Stromal cell of bone marrow (primary cell): ENCODE measurements at places on chromosomes 7 and 10.

GRCh38 chr7:6576024-6576866 lies 1.0 kb upstream of the ZDHHC4 start:
- no peak for DNase-seq

DNA sequence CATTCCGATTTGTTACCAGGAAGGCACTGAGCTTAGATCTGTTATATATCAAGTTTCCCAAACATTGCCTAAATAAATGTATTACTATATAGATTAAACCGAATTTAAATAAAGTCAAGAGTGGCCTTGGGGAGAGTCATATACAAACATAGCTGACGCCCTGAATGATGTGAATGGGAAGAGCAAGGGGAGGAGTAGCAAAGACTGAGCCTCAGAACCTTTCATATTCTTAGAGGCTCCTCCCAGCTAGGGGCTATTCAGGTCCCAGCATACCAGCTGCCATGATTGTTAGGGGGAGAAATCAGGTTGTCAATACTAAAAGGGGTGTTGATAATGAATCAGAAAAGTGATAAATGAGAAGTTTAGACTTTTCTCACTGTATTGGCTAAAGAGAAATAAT lies 64.7 kb upstream of the ITGB1 start:
- no peak for DNase-seq

DNA sequence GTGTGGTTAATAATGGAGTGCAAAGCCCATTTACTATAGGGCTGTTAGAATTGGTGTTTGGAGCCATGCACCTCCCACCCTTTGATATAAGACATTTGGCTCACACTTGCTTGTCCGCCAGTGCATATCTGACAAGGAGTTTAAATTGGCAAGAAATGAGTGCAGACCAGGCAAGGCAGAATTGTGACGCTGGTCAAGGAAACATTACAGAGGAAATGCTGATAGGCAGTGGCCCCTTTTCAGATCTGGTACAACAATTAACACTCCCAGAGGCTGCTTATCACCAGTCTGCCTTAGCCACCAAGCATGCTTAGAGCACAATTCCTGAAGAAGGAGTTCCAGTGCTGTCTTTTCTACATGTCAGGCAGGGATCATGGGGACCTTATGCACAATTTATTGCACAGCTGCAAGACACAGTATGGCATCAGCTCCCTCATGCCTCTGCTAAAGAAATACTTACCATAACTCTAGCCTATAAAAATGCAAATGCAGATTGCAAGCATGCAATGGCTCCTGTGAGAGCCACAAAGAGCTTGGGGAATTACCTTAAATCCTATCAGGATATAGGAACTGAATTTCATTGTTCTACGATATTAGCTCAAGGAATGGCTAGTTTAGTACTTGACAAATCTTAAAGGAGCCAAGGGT lies 35.2 kb downstream of the OR13A1 start:
- no peak for DNase-seq

GRCh38 chr10:79430325-79430905 lies 15.0 kb downstream of the ZCCHC24 start:
- no peak for DNase-seq

GRCh38 chr7:26156451-26157420 lies 4.7 kb downstream of the NFE2L3 start:
- peak; percentile 50 for DNase-seq

DNA sequence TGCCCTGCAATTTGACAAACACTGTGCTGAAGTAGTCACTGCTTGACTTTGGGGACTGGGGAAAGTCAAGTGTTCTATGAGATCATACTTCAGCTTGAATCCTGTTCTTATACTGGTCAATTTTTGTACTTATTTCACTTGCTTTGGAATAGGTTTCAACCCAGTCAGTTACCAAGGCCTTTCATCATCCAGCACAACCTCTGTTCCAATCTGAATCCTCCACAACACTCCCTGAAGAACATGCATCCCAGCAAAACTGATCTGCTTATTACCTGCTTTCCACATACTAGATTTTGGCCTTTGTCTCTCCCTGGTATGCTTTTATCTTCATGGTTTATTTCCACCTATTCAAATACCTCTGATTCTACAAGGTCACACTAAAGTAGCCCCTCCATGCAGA lies 29.5 kb downstream of the DPY19L1 start:
- DNase-seq = no peak

DNA sequence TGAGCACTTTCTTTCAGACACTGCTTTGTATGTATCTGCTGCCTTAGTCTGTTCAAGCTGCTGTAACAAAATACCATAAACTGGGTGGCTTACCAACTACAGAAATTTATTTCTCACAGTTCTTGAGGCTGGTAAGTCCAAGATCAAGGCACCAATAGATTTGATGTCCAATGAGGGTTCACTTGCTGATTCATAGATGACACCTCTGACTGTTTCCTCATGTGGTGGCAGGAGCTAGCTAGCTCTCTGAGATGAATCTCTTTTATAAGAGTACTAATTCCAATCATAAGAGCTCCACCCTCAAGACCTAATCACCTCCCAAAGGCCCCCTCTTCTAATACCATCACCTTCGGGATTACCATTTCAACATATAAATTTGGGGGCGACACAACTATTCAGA lies 76.6 kb upstream of the ADO start:
- no peak for DNase-seq

GRCh38 chr10:102603946-102604345 lies 40.3 kb upstream of the TRIM8 start:
- no peak for DNase-seq

- no peak for DNase-seq
Observed at GRCh38 chr7:377080-378040, 87.4 kb downstream of the FOXL3 start.

DNA sequence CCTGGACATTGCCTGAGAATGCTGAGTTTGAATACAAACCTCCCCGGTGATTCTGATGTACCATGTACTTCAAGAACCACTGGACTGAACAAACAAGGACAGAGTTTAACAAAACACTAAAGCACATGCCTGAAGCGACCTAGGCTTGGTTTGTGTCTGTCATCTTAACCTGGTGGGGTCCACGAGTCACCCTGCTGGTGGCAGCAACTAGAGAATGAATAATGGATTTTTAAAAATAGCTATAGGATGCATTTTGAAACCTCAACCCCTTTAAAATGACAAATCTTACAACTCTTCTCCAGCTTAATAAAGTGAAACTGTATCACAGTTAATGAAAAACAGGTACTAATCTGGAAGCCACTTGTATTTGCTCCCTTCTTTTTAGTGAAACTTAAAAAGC lies 25.2 kb downstream of the CDHR3 start:
- no peak for DNase-seq

DNA sequence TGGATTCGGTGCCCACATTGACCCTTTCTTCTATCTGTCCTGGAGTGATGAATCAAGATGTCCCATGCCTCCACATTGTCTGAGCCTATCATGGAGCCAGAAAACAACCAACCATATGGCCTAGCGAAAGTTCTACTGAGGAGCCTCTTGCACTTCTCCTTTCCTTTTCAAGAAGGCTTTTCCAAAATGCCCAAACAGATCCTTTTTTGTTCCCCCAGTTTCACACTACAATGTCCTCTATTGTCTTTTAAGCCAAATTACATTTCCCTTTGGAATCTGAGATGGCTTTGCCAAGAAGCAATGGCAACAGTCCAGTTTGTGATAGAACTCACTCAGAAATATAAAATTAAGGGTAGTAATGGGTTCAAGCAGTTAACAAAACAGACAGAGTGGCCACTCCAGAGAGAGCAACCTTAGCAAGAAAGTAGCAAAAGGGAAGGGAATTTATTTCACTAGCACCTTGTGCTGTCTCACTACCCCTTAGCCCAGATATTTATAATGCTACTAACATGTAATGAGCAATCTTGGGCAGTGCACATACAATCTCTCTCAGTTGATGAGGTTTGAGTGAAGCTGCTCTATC lies 194.6 kb upstream of the PDE1C start:
- DNase-seq = no peak

DNA sequence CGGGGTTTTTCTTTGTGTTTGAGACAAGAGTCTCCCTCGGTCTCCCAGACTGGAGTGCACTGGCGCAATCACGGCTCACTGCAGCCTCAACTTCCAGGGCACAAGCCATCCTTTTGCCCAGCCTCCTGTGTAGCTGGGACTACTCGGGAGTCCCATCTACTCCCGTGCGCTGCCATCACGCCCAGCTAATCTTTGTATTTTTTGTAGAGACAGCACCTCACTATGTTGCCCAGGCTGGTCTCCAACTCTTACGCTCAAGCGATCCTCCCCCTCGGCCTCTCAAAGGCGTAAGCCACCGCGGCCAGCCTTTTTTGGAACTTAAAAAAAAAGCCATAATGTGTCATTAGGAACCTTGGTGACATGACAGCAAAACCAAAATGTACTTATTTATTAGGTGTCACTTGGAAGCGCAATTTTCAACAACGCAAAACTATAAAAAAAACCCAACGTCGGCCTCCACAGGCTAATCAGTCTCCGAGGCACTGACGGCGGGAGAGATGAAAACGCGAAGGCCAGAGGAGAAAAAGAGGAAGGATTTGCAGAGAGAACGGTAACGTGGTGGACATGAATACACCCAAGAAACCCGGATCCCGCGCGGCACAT lies 911 bp upstream of the HNRNPH3 start:
- no peak for DNase-seq

DNA sequence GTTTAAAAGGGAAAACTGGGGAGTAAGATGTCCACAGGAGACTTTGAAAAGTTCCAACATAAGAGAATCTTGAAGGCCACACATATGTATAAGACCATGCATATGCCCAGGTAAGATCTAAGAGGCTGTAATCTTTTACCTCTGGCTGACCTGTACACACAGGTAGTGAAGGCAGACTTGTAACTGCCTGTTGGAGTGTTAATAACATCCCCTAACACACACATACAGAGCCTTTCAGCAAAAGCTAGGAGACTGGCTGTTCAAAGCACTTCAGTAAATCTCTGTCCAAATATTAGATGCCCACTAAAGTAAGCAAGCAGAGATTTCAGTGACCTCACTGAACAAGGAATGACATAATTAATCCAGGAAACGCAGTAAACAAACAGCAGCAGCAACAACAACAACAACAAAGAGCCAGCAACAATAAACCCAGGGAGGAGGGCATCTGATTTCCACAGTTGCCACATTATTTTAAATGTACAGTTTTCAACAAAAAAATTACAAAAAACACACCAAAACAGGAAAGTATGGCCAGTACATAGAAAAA lies 15.0 kb downstream of the CYP51A1 start:
- DNase-seq = no peak

GRCh38 chr7:126339813-126340212 lies 912.9 kb downstream of the GRM8 start:
- no peak for DNase-seq

GRCh38 chr7:99955247-99955646 lies 20.6 kb downstream of the AZGP1 start:
- DNase-seq = no peak

DNA sequence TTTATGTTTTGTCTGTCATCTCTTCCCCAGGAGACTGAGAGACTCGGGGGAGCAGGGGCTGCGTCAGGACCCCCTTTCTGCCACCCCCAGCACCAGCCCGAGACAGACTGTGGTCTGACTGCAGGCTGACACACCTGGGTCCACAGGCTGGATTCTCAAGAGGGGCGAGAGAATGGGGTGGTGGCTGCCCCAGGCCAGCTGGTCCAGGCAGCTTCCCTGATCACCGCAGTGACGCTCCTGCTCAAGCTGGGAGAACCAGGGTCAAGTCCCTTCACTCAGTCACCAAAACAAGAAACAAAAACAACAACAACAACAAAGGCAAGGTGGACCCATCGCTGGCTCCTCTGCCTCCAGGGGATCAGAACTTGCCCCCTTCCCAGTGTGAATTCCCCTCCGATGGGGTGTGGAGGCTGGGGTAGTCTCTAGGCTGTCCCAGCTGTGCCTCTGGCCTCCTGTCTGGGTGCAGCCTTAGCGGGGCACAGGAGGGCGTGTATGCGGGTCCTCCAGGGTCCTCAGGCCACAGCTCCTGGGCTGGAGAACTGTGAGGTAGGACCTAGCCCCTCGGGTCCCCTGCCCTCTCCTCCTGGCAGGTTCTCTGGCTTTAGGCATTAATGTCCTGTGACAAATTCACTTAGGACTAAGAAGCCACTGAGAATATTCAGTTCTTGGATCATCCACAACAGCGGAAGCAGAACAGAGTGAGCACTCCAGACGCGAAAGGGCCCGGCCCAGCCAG lies 40.6 kb downstream of the PRKAG2 start:
- no peak for DNase-seq

DNA sequence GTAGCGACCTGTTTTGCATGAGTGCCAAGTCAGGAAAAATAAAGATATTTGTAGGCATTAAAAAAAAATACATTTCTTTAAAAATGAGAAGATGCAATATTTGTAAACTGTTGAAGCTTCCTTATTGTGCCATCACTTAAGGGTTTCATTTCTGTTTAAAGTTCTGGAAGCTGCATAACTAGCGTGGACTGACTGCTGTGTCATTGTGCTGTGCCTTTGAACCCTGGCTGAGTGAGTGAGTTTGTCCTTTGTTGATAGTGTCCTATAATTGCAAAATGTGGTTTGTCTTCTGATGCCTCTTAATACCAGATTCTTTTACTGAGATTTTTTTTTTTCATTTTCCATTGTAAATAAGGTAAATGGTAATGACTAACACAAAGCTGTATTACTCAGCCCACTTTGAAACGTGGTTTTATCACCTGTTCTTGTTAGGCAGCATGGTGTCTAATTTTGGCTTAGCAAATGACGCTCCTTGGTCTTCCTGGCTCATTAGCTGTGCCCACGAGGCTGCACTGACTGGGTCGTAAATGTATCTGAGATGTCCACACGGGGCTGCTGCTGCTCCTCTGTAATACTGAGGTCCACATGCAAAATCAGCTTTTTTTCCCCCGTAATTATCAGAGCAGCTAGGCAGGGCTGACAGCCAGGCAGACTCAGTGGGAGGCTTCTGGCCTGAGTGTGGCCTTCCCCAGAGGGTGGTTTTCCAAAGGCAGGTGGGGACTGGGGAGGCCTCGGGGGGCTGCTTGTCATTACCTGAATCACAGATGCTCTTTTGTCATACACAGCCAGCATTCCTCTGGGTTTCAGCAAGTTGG lies 14.8 kb downstream of the ZSCAN25 start:
- peak; percentile 36 for DNase-seq

GRCh38 chr7:47342296-47343060 lies 239.4 kb downstream of the TNS3 start:
- no peak for DNase-seq
